Stimulated activated memory B cell treated with anti-CD40 and anti-IgM and Interleukin-4, amounts not matched to agents 10 μg/mL and 1 μg/mL and 100 μg/mL, for 72 hours (primary cell): ENCODE measurements at places on chromosomes 6 and 20.

DNA sequence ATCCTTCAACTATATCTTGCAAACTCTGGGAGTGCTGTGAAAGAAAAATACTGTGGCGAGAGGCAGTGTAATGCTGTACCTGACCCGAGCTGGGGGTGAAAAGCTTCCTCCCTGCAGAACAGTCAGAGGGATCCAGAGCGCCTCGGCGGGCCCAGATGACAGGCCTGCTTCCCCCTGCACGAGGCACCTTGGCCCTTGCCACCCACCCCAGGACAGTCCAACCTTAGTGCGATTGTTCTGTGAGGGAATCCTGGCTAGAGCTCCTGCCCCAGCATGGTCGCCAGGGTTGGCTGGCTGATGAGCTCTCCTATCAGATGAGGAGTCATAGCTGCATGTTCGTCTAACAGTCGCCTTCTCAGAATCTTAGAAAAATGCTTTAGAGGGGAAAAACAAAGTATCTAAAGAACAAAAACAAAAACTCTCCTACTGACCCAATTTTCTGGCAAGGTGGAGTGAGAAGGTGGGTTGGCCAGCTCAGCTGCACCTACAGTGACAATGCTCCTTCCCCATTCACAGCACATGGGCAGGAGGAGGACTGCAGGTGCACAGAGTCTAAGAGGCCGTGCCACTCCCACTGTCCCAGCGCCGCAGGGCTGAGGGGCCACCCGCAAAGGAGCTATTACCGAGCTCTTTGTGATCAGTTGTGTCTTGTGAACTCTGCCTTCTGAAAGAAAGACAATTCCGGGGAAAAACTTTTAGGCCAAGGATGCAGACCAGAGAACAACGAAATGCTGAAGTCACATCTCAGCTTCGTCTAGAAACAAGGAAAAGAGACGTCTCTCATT, 28.6 kb upstream of the GPR6 start:
- no peak for ATAC-seq

GRCh38 chr6:90730151-90730673, 143.3 kb upstream of the MAP3K7 start:
- no peak for ATAC-seq

GRCh38 chr6:116624036-116624805, 7.9 kb downstream of the RSPH4A start:
- ATAC-seq: no peak

- ATAC-seq: no peak
Observed at GRCh38 chr6:144232832-144233230, 52.3 kb upstream of the UTRN start.

DNA sequence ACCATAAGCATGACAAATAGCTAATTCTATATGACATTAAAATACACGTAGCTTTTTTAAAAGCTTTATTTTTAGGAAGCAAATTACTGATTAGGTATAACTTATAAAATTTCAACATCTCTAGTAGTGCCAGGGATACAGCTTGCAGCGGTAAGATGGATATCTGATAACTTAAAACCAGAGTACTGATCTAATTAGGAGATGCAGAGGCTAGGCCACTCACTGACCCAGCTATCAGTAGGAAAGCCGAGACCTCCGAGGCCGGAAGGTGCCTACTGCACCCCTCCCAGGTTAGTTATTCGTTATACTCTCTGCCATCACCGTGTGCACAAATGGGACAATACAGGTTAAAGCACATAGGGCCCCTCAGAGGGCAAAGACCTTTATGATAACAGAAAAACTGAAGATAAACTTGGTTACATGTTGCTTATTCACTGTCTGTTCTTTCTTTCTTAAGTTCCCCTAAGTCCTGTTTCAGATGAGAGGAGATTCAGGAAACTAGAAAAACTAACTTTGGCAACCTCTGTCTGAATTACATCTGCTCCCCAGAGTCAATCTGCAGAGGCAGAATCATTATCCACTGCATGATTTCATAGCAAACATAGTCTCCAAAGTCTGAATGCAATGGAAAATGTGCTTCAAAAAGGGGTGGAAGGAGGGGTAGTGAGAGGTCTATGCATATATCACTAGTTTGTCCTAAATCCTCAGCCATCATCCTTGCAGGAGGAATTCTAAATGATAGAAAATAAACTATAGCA, 60.8 kb downstream of the RIPOR2 start:
- no peak for ATAC-seq
